CD4-positive, alpha-beta T cell (primary cell): ENCODE measurements at places on chromosomes 3 and 15.

DNA sequence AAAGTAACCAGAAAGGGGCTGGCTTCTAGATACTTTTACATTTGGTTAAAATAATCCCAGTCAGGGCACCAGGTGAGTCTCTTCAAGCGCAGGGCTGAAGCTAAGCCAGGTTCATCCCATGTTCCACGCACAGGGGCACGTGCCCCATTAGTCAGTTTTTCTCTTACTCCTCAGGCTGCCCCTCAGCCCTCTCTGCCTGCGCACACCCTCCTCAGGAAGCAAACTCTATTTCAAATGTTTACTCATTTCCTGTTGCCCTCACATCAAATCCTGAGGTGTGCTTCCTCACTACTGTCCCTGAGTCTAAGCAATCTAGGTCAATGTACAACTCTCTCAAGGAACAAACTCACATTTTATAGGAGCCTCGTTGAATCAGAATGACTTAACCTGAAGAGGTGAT lies 48.5 kb downstream of the THBS1 start:
- no peak overlapping the region for H3K4me3 ChIP-seq
- H3K27me3 ChIP-seq: no peaks in the 10 kb centered on the region
- H3K4me1 ChIP-seq: peaks cover 71% of the 10 kb centered on the region
- H3K36me3 ChIP-seq: no peaks in the 10 kb centered on the region
- peak overlapping the region; percentile 73 for H3K27ac ChIP-seq

DNA sequence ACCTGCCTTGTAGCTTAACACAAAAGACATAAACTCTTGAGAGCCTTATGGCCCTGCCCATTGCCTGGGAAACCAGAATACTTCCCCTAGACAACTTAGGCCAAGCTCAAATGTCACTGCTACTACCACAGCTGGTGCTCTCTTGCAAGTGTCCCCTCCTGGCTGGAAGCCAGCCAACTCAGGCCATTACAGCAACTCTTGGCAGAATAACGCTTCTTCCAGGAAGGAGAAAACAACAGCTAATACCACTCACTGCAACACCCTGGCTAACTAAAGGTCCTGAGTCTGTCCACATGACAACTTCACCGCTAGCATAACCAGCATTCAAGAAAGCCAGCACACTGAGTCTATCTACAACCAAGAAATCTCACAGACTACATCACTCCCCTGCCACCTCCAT lies 5.1 kb upstream of the B4GALT4 start:
- no peak for DNase-seq
- no peak overlapping the region for H3K27ac ChIP-seq
- H3K4me1 ChIP-seq: peaks cover 7% of the 10 kb centered on the region
- H3K36me3 ChIP-seq: no peaks in the 10 kb centered on the region
- no peaks in the 10 kb centered on the region for H3K27me3 ChIP-seq

- no peaks in the 10 kb centered on the region for H3K36me3 ChIP-seq
- no peak overlapping the region for H3K4me3 ChIP-seq
- no peak overlapping the region for H3K27ac ChIP-seq
- DNase-seq: no peak
- H3K4me1 ChIP-seq: no peaks in the 10 kb centered on the region
Observed at GRCh38 chr3:23492057-23492456, 288.9 kb downstream of the UBE2E2 start.

GRCh38 chr3:106068795-106069194 lies 200.0 kb upstream of the CBLB start:
- H3K4me3 ChIP-seq: no peak overlapping the region
- no peaks in the 10 kb centered on the region for H3K36me3 ChIP-seq
- H3K4me1 ChIP-seq: no peaks in the 10 kb centered on the region
- DNase-seq: no peak
- H3K27me3 ChIP-seq: no peaks in the 10 kb centered on the region

DNA sequence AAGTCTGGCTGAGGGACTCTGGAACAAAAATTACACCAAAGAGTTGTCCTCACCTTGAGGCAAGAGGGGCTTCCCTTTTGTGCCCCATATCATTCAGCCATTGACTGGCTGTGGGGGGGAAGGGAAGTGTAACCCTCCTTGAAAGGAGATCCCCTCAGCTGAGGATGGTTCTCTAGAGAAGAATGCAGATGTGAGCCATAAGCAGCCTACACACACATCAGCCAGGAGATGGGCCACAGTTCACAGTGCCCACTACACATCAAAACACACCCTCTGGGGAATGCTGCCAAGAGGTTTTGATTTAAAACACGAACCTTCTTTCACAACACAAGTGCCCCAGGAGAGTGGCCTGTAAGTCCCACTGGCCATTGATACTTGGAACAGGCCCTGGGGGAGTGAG lies 231.2 kb upstream of the CTDSPL start:
- peaks cover 7% of the 10 kb centered on the region for H3K27me3 ChIP-seq
- no peak overlapping the region for H3K4me3 ChIP-seq
- H3K36me3 ChIP-seq: no peaks in the 10 kb centered on the region

DNA sequence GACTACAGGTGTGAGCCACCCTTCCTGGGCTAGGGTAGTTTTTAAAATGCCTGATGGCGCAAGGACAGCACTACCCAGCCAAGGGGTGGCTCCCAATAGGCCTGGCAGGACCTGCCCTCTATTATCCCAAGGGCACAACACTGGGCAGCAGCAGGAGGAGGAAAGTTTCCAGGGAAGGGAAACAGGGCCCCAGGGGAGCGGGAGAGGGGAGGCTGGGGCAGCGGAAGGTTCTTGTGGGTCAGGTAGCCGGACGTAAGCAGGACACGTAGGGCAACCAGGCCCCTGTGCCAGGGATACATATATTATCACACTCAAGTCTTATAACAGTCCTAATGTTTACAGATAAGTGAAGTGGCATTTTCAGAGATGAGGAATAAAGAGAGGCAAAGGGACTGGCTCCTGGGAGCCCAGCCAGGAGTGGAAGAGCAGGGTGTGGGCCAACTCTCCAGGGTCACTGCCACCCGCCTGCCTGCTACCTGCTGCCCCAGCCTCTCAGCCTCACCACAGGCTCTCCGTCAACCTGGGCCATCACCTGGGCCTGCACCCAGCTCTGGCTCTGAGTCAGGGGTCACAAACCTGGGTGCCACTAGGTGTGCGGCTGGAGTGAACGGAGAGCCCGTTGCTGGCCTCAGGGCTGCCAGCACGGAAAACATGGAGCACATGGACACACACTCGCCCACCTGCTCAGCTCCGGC lies 73.2 kb upstream of the SNRPA1 start:
- H3K4me1 ChIP-seq: no peaks in the 10 kb centered on the region
- no peak overlapping the region for H3K27ac ChIP-seq
- no peaks in the 10 kb centered on the region for H3K36me3 ChIP-seq
- no peak for DNase-seq
- H3K27me3 ChIP-seq: peaks cover 2% of the 10 kb centered on the region
- H3K4me3 ChIP-seq: no peak overlapping the region

- no peak for DNase-seq
- H3K36me3 ChIP-seq: peaks cover 22% of the 10 kb centered on the region
- no peaks in the 10 kb centered on the region for H3K27me3 ChIP-seq
- H3K4me3 ChIP-seq: no peak overlapping the region
- H3K4me1 ChIP-seq: no peaks in the 10 kb centered on the region
- H3K27ac ChIP-seq: no peak overlapping the region
Observed at GRCh38 chr3:47909607-47910006, 106.6 kb downstream of the MAP4 start.

GRCh38 chr3:178184833-178185232 lies 351.4 kb upstream of the KCNMB2 start:
- no peak overlapping the region for H3K4me3 ChIP-seq
- DNase-seq: no peak
- no peaks in the 10 kb centered on the region for H3K36me3 ChIP-seq
- H3K27ac ChIP-seq: no peak overlapping the region

- no peaks in the 10 kb centered on the region for H3K4me1 ChIP-seq
- no peak overlapping the region for H3K27ac ChIP-seq
- no peak overlapping the region for H3K4me3 ChIP-seq
- H3K36me3 ChIP-seq: no peaks in the 10 kb centered on the region
- DNase-seq: no peak
Observed at GRCh38 chr15:47811172-47811571, 93.9 kb downstream of the SEMA6D start.

DNA sequence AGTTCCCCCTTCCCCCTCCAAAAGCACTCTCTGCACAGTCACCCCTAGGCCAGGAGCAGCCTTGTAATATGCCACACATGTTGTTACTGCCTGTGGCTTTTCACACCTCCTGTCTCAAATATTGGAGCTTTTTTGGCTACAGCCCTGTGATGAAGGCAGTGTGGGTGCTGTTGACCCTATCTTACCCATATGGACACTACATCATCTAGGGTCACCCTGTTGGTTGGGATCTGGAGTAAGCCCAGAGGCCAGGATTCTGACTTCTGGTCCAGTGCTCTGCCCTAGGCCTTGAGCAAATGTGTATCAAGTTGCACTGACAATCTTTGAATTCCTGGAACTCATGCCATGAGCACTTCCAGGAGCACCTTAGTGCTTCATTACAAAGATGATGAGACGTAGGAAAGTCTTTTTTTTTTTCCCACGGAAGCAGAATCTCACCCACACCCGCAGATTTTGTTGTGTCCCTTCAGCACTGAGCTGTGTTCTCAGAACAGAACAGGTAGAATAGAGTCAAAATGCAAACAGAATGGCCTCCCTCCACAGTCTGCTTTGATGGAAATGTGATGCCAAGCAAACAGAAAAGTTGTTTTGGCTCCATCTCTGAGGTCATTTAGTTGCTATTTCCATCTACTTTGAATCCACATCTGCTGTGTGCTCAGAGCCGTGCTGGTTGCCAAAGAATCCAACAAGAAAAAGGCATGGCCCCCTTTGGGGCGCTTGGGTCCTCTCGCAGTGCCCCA lies 49.6 kb downstream of the SMAD3 start:
- no peak for DNase-seq
- H3K4me1 ChIP-seq: peaks cover 74% of the 10 kb centered on the region
- no peak overlapping the region for H3K4me3 ChIP-seq

DNA sequence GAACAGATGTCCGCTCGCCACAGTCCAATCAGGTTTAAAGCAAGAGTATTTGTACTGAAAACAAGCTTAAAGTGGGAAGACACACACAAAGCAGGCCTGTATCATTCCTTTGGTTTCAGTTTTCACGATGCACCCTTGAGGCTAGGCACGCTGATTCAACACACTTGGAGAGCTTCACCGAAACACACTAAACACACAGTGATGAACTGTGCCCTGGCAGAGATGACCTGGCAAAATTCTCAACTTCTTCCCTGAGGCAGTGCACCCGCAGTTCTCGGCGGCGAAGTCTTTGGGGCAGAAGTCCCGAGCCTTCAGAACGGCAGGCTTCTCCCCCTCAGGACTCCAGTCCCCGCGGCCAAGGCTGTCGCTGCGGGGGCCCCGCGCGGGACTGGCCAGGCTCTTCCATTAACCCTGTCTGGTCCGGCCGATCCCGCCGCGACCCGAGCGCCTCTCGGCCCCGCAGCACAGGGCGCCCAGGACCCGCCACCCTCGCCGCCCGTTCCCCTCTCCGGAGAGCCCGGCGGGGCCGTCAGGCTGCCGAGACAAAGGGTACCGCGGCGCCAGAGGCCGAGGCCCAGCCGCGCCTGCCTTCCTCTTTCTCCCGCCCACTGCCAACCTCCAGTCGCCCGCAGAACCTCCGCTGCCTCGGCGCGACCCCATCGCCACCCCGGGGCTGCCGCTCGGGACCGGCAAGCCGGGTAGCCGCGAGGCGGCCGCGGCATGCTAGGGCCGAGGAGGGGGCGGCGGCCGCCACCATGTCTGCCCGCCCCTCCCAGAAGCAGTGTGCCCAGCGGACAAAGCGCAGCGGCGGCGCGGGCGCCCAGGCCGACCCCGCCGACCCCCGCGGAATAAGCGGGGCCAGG lies 792 bp downstream of the GABPB1 start:
- peak overlapping the region; percentile 100 for H3K27ac ChIP-seq
- peak; percentile 80 for DNase-seq
- H3K4me3 ChIP-seq: peak overlapping the region; percentile 97
- H3K27me3 ChIP-seq: no peaks in the 10 kb centered on the region
- H3K36me3 ChIP-seq: peaks cover 6% of the 10 kb centered on the region

DNA sequence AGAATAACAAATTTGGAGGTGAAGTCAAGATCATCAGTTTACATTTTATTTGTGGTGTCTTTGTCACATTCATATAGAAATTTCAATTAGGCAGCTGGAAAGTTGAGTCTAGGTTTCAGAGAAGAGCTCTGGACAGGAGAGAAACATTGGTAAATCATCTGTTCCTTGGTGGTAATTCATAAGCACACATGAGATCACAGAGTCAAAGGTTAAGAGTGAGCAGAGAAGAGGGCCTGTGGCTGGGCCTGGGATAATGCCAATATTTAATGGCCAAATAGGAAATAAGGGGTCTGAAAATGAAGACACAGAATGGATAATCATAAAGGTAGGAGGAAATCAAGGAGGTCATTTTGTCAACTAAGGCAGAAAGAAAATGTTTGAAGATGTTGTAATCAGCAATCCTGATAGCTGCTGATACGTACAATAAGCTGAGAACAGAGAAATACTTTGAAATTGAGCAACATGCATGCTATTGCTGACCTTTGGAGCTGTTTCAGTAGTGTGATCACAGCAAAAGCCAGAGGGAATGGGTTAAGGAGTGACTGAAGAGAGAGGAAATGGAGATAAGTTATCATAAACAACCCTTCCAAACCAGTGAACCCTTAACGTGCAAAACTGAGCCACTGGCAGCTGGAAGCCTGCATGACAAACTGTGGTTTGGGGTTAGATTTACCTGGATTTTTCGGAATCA lies 692.8 kb downstream of the AGBL1 start:
- H3K4me3 ChIP-seq: no peak overlapping the region
- no peak overlapping the region for H3K27ac ChIP-seq
- no peaks in the 10 kb centered on the region for H3K36me3 ChIP-seq
- no peaks in the 10 kb centered on the region for H3K4me1 ChIP-seq
- no peak for DNase-seq

DNA sequence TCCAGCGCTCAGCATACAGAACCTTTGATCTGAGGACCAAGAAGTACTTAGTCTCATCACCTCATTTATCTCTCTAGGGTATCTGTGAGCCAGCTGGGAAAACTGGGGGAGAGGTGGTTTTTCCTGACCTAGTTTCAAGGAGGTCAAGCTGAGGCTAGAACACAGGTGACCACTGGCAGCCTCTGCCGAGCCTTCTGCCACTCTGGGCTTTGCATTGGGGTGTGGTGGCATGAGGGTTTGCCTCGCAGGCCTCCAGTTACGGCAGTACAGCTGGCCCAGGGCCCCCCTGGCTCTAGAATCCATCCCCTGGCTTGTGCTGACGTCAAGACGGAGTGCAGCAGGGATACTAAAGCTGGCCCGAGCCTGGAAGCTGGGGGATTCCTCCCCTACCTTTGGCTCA lies 34.7 kb upstream of the CDCP1 start:
- H3K4me1 ChIP-seq: no peaks in the 10 kb centered on the region
- no peak for DNase-seq
- H3K27me3 ChIP-seq: peaks cover 7% of the 10 kb centered on the region
- no peaks in the 10 kb centered on the region for H3K36me3 ChIP-seq
- no peak overlapping the region for H3K27ac ChIP-seq

- peaks cover 5% of the 10 kb centered on the region for H3K36me3 ChIP-seq
- no peaks in the 10 kb centered on the region for H3K27me3 ChIP-seq
- H3K4me3 ChIP-seq: peak overlapping the region; percentile 67
- H3K27ac ChIP-seq: no peak overlapping the region
Observed at GRCh38 chr3:107525644-107526305, 3.0 kb downstream of the BBX start.
